ENCODE measurements at places on chromosomes 12 and 14.

GRCh38 chr12:75474116-75474515 is 6.4 kb upstream of the GLIPR1 start:
- no peak for DNase-seq

GRCh38 chr14:101444116-101444515 is 117.2 kb upstream of the DIO3 start:
- DNase-seq = no peak

- DNase-seq = no peak
Measured at GRCh38 chr12:132182206-132182710, 38.0 kb downstream of the NOC4L start.

DNA sequence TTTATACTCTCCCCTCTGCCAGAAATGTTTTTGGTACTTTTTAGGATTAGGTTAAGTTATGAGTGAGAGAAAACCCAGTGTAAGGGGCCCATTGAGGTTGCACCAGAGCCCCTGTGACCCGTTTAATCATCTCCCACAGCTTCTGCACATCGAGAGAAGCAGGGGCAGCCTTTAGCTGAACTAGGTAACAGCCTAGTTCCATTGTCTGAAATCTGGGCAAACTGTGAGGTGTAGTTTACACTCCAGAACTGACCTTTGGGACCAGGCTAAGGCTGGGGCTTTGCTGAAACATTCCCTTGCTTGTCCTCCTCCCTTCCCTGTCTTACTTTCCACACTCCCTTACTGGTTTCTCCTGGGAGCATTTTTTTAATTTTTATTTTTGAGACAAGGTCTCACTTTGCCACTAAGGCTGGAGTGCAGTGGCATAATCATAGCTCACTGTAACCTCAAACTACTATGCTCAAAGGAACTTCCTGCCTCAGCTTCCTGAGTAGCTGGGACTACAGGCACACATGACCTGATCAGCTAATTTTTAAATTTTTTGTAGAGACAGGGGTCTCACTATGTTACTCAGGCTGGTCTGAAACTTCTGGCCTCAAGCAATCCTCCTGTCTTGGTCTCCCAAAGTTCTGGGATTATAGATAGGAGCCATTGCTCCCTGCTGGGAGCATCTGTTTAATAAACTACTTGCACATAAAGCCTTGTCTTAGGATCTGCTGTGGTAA is 25.9 kb upstream of the DHRS2 start:
- no peak for DNase-seq

GRCh38 chr12:123050913-123051312 is 70.4 kb downstream of the ARL6IP4 start:
- no peak for DNase-seq

All from NCI-H2171 treated with DMSO at 0.1 percent for 48 hours (cell line).